ENCODE measurements at places on chromosomes 2 and 18. TPM values are rescaled to one million over a fixed set of nuclear protein-coding genes. Genes with fewer than 3 reads are reported as not detected.

GALNT14 gene
- 4.6 TPM for total RNA-seq

DTNA gene
- total RNA-seq: not detected

FOXI3 gene
- total RNA-seq: not detected

TMEM198 gene
- total RNA-seq: 6.3 TPM

- H3K27me3 ChIP-seq: no peaks in the 10 kb centered on the region
- H3K36me3 ChIP-seq: no peaks in the 10 kb centered on the region
- peak; percentile 96 for DNase-seq
- no peak overlapping the region for H3K4me3 ChIP-seq
- H3K4me1 ChIP-seq: peaks cover 50% of the 10 kb centered on the region
These were observed 49.8 kb upstream of the LGALSL start for GRCh38 chr2:64404002-64404731.

- H3K27me3 ChIP-seq: no peaks in the 10 kb centered on the region
- H3K27ac ChIP-seq: no peak overlapping the region
- no peak overlapping the region for H3K4me3 ChIP-seq
- H3K36me3 ChIP-seq: no peaks in the 10 kb centered on the region
- peaks cover 6% of the 10 kb centered on the region for H3K4me1 ChIP-seq
These were observed 260.6 kb downstream of the PAX3 start for GRCh38 chr2:222038067-222038802.

DNA sequence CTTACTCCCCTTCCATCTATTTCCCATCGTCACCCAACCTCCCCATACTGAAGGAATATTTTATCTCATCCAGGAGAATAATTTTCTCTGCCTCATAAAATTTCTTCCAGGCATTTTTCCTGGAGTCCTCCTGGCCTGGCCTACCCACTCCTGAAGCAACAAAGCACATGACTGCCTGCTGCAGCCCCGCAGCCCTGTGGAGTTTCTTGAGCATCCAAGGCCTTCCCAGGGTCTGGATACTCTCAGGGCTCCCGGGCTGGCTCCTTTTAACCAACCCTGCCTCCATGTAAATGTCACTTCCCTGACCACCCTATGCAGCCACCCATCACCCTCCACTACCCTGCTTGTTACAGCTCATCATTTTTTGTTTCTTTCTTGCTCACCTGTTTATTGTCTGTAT is 64.0 kb downstream of the CDH20 start:
- H3K36me3 ChIP-seq: no peaks in the 10 kb centered on the region
- H3K27ac ChIP-seq: no peak overlapping the region
- no peak overlapping the region for H3K4me3 ChIP-seq
- peaks cover 4% of the 10 kb centered on the region for H3K27me3 ChIP-seq
- H3K4me1 ChIP-seq: peaks cover 29% of the 10 kb centered on the region
- DNase-seq: no peak

GRCh38 chr2:166234112-166234846 is 106.5 kb upstream of the SCN1A start:
- no peak overlapping the region for H3K27ac ChIP-seq
- H3K4me3 ChIP-seq: no peak overlapping the region
- no peaks in the 10 kb centered on the region for H3K36me3 ChIP-seq
- peaks cover 27% of the 10 kb centered on the region for H3K4me1 ChIP-seq

- H3K4me1 ChIP-seq: no peaks in the 10 kb centered on the region
- no peak overlapping the region for H3K4me3 ChIP-seq
- no peaks in the 10 kb centered on the region for H3K27me3 ChIP-seq
- no peak overlapping the region for H3K27ac ChIP-seq
These were observed 21.2 kb downstream of the ALS2 start for GRCh38 chr2:201759567-201759966.

DNA sequence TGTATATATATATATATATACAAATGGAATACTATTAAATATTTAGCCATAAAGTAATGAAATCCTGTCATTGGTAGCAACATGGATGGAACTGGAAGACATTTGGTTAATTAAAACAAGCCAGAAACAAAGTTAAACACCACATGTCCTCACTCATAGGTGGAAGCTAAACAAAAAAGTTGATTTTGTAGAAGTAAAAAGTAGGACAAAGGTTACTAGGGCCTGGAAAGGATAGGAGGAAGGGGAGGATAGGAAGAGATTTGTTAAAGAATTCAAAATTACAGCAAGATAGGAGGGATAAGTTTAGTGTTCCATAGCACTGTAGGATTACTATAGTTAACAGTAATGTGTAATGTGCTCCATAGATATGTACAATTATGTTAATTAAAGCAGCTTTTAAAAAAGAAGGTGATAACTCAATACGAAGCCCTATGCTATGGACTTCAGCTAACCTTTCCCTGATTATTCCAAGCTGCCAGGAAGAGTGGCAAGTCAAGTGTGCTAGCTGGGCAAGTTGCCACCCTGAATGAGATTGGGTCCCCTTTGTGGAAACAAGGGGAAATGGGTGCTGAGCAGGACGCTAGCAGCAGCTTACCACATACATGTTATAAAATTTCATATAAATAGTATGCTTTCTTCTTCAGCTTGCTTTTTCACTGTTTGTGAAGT is 12.3 kb downstream of the MERTK start:
- no peak overlapping the region for H3K4me3 ChIP-seq
- H3K27me3 ChIP-seq: no peaks in the 10 kb centered on the region
- no peak for DNase-seq

- peaks cover 43% of the 10 kb centered on the region for H3K36me3 ChIP-seq
- no peak overlapping the region for H3K4me3 ChIP-seq
- no peaks in the 10 kb centered on the region for H3K27me3 ChIP-seq
- peaks cover 17% of the 10 kb centered on the region for H3K4me1 ChIP-seq
These were observed 19.1 kb downstream of the SERTAD2 start for GRCh38 chr2:64634345-64635267.

DNA sequence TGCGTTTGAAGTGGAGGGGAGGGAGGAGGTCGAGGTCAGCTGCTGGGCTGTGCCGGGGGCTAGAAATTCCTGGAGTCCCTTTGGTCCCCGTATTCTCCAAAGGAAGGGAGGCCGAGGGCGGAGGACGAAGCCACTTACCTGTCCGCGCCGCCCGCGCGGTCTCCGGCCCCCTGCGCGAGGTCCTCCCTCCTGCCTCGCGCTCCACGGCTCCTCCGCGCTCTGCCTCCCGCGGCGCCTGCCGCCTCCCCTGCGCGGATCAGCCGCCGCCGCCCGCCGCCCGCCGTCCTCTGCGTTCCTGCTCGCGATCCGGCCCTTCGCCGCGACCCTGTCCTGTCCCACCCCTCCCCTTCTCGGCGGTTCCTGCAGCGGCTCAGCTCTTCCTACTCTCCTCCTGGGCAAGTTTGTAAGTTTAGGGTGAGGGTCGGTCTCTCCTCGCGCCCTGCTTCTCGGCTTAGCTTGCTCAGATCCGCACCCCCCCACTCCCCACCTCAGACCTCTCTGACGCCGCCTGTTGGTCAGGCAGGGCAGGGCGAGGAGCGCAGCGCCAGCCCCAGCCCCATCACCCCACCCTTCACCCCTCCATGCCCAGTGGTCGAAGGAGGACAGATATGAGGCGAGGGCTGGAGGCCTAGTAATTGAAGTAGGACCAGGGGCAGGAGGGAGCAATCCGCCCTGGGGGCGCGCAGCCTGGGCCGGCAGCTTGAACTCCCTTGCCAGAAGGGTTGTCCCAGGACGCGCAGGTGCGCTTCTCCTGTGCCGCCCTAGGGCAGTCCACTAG is 9.7 kb upstream of the SKOR2 start:
- no peak overlapping the region for H3K4me3 ChIP-seq
- no peaks in the 10 kb centered on the region for H3K36me3 ChIP-seq
- no peak for DNase-seq
- H3K27ac ChIP-seq: no peak overlapping the region

GRCh38 chr2:3644891-3645605 is 13.0 kb upstream of the ALLC start:
- H3K4me1 ChIP-seq: no peaks in the 10 kb centered on the region
- H3K36me3 ChIP-seq: no peaks in the 10 kb centered on the region
- no peak overlapping the region for H3K4me3 ChIP-seq

- H3K36me3 ChIP-seq: no peaks in the 10 kb centered on the region
- peak; percentile 44 for DNase-seq
- no peak overlapping the region for H3K4me3 ChIP-seq
- H3K27ac ChIP-seq: no peak overlapping the region
- peaks cover 11% of the 10 kb centered on the region for H3K4me1 ChIP-seq
These were observed 177.7 kb downstream of the TMEM247 start for GRCh38 chr2:46657042-46657504.

DNA sequence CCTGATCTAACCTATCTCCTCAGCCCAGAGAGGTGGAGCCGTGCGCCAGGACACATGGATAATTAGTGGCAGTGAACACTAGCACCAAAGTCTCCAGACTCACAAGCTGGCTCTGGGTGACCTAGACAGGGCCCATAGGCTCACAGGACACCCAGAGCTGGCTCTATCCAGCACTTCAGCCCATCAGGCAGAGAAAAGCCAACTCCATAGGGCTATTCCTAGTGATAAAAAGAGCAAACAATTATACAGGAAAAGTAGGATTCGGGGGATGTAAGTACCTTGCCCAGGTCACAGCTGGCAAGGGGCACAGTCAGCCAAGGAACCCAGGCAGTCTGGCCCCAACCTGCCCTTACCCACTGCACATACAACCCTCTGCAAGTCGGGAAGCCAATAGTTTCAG is 178.6 kb downstream of the TNS1 start:
- H3K4me3 ChIP-seq: no peak overlapping the region
- no peaks in the 10 kb centered on the region for H3K27me3 ChIP-seq
- peaks cover 28% of the 10 kb centered on the region for H3K4me1 ChIP-seq
- H3K27ac ChIP-seq: no peak overlapping the region

DNA sequence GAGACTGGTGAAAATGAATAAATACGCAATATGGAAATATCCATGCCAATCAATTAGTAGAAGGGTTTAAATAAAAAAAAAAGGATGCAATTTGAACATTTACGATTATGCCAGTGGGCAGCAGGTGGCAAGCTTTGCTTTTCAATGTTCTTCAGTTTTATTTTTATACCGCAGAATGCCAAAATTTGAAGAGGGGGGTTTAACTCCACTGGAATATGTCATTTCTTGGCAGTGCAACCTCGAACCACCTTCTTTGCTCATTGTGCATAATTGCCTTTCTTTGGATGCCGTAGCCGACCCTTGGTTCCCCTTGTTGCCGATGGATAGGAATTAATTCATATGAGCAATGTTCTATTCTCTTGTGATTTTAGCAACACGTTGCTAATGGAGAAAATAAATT is 88.0 kb downstream of the LTBP1 start:
- H3K4me1 ChIP-seq: no peaks in the 10 kb centered on the region
- peak; percentile 44 for DNase-seq
- H3K27me3 ChIP-seq: no peaks in the 10 kb centered on the region
- no peaks in the 10 kb centered on the region for H3K36me3 ChIP-seq

GRCh38 chr2:71385012-71385411 is 53.4 kb downstream of the ZNF638 start:
- no peaks in the 10 kb centered on the region for H3K27me3 ChIP-seq
- peaks cover 80% of the 10 kb centered on the region for H3K36me3 ChIP-seq
- peaks cover 17% of the 10 kb centered on the region for H3K4me1 ChIP-seq
- DNase-seq: peak; percentile 60
- no peak overlapping the region for H3K27ac ChIP-seq

- no peaks in the 10 kb centered on the region for H3K27me3 ChIP-seq
- H3K36me3 ChIP-seq: no peaks in the 10 kb centered on the region
- peak overlapping the region; percentile 38 for H3K4me3 ChIP-seq
- H3K4me1 ChIP-seq: peaks cover 24% of the 10 kb centered on the region
- peak; percentile 25 for DNase-seq
These were observed 124.3 kb upstream of the SLC39A10 start for GRCh38 chr2:195532628-195533271.

DNA sequence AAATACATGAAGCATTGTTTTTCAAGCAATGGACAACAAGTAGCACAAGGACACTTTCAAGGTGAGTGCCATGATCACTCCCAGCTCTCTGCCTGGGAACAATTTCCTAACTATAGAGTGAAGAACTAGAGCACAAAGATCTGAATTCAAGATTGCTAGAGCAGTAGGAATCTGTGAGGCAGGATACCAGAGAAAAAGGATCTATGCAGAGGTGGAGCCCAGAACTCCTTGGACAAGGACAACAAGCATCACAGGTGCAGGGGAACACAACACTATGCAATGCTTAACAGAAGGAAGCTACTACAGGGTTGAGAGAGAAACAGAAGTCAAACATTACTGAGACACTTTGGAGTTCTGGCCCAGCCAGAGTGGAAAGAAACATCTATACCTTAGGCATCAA is 24.7 kb downstream of the ATL2 start:
- peaks cover 5% of the 10 kb centered on the region for H3K4me1 ChIP-seq
- DNase-seq: no peak
- no peak overlapping the region for H3K27ac ChIP-seq
- peaks cover 48% of the 10 kb centered on the region for H3K36me3 ChIP-seq
- no peaks in the 10 kb centered on the region for H3K27me3 ChIP-seq
- H3K4me3 ChIP-seq: no peak overlapping the region

- H3K4me3 ChIP-seq: no peak overlapping the region
- no peaks in the 10 kb centered on the region for H3K27me3 ChIP-seq
- H3K4me1 ChIP-seq: peaks cover 15% of the 10 kb centered on the region
- H3K27ac ChIP-seq: no peak overlapping the region
These were observed 226.1 kb upstream of the SH3BP4 start for GRCh38 chr2:234725528-234726264.

DNA sequence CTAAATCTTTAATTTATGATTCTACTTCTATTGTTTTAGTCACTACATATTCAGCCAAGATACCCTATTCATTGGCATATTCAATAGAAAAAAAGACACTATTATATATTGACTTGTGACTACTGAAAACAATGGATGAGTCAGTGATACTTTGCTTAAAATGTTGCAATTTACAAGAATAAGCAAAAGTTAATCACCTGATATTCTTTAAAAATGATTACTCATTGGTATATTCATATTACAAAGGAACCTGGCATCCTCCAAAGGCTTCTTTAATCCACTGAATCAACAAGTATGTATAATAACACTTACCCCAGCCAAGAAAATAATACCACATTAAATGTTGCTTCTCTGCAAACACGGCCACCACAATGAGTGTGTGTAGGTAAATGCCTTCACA is 87.8 kb downstream of the CALCRL start:
- H3K36me3 ChIP-seq: no peaks in the 10 kb centered on the region
- H3K27ac ChIP-seq: no peak overlapping the region
- H3K4me1 ChIP-seq: no peaks in the 10 kb centered on the region
- H3K27me3 ChIP-seq: no peaks in the 10 kb centered on the region

- H3K36me3 ChIP-seq: peaks cover 4% of the 10 kb centered on the region
- H3K4me3 ChIP-seq: no peak overlapping the region
These were observed 54.9 kb upstream of the HS6ST1 start for GRCh38 chr2:128373451-128374000.
